ENCODE measurements at places on chromosomes 5 and 9. TPM values are rescaled to one million over a fixed set of nuclear protein-coding genes. Genes with fewer than 3 reads are reported as not detected.

Gene BAAT
- 0.58 TPM for total RNA-seq

Gene SMIM23
- not detected for total RNA-seq

Gene CDH18
- 0.66 TPM for total RNA-seq

Gene TAS2R1
- 0.31 TPM for total RNA-seq
